Hepatic stellate cell (primary cell): ENCODE measurements at places on chromosomes 7 and 10.

- DNase-seq = no peak
Measured at GRCh38 chr7:32936689-32937088, 20.6 kb upstream of the FKBP9 start.

GRCh38 chr10:93992400-93993030 lies 1.2 kb upstream of the PLCE1 start:
- no peak for DNase-seq

- DNase-seq = peak; percentile 12
Measured at GRCh38 chr7:107355616-107356015, 114.2 kb upstream of the GPR22 start.

DNA sequence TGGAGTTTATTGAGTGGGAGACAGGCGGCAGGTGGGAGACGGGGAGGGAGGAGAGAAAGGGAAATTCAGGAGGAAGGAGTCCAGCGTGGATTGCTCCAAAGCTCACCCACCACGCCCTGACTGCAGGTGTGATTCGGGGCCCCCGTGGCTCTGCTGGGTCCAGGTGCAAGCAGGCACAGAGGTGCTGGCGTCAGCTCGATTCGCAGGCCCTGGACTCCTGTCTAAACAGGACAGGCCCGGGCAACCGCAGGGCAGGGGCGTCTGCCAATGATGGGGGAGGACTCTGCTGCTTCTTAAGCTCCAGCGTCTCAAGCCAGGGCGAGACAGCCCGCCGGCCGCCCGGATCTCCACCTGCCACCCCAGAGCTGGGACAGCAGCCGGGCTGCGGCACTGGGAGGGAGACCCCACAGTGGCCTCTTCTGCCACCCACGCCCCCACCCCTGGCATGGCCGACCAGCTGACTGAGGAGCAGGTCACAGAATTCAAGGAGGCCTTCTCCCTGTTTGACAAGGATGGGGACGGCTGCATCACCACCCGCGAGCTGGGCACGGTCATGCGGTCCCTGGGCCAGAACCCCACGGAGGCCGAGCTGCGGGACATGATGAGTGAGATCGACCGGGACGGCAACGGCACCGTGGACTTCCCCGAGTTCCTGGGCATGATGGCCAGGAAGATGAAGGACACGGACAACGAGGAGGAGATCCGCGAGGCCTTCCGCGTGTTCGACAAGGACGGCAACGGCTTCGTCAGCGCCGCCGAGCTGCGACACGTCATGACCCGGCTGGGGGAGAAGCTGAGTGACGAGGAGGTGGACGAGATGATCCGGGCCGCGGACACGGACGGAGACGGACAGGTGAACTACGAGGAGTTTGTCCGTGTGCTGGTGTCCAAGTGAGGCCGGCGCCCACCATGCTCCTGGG lies at the start of gene CALML3:
TSS of gene CALML3 (plus strand) at position 321 of the 920 bp plus-strand sequence. CDS start at position 446, 125 bp downstream.
- no peak for DNase-seq

DNA sequence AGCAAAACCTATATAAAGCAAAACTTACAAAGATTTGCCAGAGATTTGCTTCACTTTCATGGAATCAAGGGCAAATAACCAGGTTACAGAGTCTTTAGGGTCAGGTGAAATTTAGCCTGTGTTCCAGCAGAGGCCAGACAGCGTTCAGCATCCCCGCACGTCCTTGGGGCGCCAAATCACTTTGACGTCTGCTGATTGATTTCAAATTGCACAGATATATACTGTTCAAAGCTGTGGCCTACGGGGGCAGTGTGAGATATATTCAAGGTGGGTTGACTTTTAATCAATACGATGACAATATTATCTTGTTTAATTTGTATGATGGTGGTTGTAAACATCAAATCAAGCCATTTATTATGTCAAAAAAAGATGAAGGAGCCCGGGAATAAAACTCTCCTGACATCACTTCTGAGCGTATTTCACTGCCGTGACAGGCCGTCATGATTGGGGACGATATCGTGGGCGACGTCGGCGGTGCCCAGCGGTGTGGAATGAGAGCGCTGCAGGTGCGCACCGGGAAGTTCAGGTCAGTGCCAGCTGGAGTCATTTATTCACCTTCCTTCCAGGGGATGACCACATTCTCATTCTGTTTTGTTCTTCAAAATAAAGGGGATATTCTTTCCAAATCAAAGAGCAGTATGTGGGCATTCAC lies 55.2 kb downstream of the LHPP start:
- DNase-seq = no peak
